ENCODE measurements at places on chromosomes 13 and 19. TPM values are rescaled to one million over a fixed set of nuclear protein-coding genes. Genes with fewer than 3 reads are reported as not detected.

DNA sequence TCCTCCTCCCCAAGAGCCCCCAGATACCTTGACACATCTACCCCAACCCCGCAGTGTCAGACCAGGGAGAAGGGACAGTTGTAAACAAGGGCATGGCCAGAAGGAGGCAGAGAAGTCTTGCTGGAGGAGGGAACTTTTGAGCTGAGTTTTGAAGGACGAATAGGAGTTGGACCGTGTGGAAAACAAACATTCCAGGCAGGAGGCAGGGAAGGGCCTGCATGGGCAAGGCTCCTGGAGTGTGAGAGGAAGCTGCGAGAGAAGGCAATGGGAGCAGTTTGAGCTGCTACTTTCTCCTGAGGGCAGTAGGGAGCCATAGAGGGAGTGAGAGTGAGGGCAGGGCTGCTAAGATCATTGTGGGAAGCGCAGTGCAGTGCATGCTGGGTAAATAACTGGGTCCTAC lies 23.3 kb downstream of the IL12RB1 start:
- no peak for DNase-seq

GRCh38 chr19:15587663-15588062 lies 27.4 kb upstream of the CYP4F8 start:
- no peak for DNase-seq

The COL4A1 gene
- 350 TPM for total RNA-seq

GRCh38 chr13:27928353-27928804 lies 8.6 kb downstream of the PDX1 start:
- no peak for DNase-seq

- no peak for DNase-seq
Observed at GRCh38 chr13:22095794-22096193, 424.9 kb downstream of the FGF9 start.

The SMIM7 gene
- 46.9 TPM for total RNA-seq

The PEX11G gene
- 0.46 TPM for total RNA-seq

DNA sequence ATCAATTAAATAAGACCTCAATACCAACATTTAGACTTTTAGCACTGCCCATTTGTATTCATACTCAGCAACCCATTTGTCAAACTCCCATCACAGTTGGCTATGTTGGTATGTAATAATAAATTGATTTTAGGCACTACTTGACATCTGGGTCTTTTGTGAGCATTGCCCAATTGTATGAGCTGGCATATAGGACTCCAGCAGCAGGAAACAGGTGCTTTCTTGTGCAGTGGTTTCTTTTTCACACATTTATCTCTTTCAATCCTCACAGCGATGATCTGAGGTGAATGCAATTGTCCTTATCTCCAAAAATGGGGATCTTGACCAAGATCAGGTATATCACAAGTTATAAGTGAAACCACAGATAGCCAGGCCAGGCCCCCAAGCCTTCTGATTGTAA lies 96.9 kb upstream of the OXGR1 start:
- DNase-seq: no peak

GRCh38 chr19:15199661-15200552 lies 888 bp downstream of the NOTCH3 start:
- no peak for DNase-seq

DNA sequence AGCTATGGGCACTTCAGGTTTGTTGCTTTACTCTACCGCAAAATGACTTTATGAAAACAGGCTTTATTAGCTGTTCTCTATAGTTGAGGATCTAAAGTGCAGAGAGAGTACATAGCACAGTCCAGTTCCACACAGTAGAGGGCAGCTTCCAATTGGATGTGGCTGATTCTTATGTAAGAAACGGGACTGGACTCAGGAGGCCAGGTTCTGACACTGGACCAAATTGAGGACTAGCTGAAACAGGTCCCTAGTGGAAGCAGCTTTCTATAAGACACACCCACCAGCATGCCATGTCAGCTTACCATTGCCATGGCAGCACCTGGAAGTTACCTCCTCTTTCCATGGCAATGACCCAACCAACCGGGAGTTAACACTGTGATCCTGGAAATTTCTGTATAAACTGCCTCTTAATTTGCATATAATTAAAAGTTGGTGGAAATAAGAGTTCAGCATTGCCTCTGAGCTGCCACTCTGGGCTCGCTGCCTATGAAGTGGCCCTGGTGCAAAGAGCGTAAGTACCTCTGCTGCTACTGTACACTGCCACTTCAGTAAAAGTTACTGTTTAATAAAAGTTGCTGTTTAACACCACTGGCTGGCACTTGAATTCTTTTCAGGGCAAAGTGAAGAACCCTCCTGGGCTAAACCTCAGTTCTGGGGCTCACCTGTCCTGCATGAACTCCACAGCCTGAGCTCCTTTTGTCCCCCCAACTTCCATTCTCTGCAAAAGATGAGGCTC lies 211.9 kb upstream of the SLC10A2 start:
- no peak for DNase-seq

The LYPD3 gene
- not detected for total RNA-seq

The SHKBP1 gene
- 33.5 TPM for total RNA-seq

The ASPDH gene
- total RNA-seq: not detected

The TEX29 gene
- total RNA-seq: not detected

GRCh38 chr19:15717809-15718208 lies 10.0 kb upstream of the OR10H2 start:
- DNase-seq: no peak

DNA sequence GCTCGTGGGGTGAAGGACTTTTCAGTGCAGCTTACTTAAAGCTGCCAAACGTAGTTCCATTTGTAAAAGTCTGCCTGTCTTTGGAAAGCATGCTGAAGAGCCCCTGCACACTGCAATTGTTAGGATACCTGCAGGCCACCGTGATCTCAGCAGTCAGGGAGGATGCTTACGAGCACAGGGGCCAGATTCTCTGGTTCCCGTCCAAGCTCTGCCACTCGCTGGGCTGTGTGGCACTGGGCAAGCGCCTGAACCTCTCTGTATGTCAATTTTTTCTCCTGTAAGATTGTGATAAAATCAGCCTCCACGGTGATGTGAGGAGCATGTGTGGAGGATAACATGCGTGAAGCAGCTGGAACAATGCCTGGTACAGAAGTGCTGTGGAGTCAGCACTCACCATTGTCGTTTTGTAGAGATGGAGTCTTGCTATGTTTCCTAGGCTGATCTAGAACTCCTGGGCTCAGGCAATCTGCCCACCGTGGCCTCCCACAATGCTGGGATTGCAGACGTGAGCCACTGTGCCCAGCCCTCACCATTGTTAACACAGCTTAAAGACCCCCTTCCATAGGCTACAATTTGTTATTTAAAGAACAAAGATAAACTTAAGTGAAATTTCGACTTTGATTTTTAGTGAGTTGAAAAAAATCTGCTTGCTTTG lies 3.5 kb downstream of the ADPRHL1 start:
- DNase-seq: no peak

- DNase-seq: no peak
Observed at GRCh38 chr13:34371108-34371507, 553.2 kb downstream of the RFC3 start.

The DAND5 gene
- not detected for total RNA-seq

DNA sequence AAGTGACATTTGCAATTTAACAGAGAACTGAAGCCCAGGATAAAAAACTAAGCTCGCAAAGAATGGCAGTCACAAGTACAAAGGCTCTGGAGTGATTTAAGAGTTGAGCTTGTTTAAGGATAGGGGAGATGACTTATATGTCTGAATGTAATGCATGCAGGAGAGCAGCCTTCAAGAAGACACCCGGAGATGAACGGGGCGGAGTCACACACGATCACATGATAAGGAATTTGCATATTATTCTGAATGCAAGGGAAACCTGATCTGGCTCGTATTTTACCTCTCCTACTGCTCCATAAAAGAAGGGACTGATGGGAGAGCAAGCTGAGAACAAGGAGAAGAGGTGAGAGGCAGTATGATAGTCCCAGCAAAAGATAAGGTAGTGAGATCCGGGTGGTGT lies 12.9 kb downstream of the TBC1D4 start:
- no peak for DNase-seq

- DNase-seq: no peak
Observed at GRCh38 chr19:38551450-38551813, 66.3 kb downstream of the MAP4K1 start.

DNA sequence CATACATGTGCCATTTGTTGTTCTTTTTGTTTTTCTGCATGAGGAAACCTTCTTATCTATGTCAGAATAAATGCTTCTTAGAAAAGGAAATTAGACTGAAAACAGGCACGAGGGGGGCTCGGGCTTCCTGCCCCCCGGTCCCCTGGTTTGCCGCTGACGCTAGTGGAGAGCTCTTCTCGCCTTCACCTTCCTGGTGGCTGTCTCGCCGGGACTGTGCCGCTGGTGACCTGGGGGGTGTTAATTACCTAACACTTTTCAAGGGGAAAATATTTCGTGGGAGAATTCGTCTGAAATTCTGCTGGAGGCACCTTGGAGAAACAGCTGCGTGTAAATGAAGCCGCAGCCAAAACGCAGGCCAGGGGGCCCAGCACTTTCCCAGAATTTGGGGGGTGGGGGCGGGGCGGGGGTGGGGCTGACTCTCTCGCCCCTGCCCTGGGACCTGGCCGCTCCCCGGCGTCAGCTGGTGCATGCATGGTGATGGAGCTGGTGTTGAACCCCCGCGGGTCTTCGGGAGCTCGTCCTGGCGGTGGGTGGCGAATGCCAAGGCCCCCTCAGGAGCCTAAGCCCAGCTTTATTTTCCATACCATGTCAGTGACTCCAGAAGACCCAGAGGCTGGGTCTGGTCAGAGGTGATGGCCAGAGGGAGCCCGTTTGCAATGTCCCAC lies 58.3 kb upstream of the MCF2L start:
- no peak for DNase-seq

GRCh38 chr19:35041548-35042055 lies at the start of gene HPN:
Gene HPN (plus strand): TSS chr19:35041721. CDS start chr19:35042507, 786 bp downstream.
- DNase-seq: no peak

DNA sequence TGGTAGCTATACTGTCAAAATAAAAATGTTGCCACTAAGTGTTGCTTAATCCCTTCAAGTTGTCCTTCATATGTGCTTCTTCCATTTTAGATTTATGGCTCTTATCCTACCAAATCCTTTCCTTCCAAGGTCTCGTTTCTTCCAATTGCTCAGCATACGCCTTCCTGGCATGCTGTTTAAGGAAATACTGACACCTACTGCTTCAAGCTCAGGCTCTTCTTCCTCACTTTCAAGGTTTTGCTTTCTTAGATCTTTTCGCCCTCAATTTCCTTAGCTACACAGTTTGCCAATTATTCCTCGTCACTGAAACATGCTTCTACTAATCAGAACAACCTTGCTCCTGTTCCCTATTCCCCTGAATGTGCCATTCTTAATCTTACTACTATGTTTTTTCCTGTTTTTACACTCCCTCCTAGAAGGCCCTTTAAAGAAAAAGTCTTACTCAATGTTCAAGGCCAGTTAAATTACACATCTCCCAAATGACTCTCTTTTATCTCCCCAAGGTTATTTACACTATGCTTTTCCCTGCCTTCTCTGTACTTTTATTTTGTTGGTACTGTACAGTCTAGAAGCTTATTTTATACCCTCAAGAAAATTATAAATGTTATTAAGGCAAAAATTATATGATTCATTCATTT lies 343.1 kb downstream of the MZT1 start:
- no peak for DNase-seq

DNA sequence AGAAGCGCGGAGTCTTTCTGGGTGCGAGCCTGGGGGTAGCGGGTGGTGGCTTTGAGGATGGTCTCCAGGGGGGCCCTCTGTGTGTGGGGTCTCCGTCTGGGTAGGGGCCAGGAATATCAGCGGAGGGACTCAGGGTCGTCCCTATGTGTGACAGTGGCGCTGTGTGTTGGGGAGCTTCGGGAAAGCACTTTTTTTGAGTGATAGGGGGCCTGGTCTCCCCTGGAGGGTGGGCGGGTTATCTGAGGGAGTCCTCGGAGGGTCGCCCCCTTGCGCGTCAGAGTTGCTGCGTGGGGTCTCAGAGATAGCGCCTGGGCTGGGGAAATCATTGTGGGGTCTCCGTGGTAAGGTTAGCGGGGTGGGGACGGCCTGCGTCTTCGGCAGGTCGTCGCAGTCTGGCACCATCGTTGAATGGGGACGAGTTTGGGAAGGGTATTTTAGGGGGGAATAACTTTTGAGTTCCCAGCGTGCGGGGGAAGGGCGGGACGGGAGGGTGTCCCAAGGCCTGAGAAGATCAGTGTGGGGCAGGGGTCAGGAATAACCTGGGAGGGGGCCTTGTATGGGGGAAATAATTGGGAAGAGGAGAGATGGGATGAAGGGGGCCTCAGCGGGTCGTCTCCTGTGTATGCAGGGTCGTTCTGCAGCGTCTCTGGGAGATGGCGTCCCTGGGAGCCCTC lies 857 bp downstream of the IER2 start:
- no peak for DNase-seq

- DNase-seq: no peak
Observed at GRCh38 chr13:24922387-24922744, 158.4 kb downstream of the RNF17 start.

The TYK2 gene
- total RNA-seq: 96.9 TPM

GRCh38 chr13:99977334-99977911 lies 4.2 kb upstream of the ZIC2 start:
- no peak for DNase-seq

- DNase-seq: no peak
Observed at GRCh38 chr19:2733930-2734588, 5.8 kb downstream of the SLC39A3 start.

- no peak for DNase-seq
Observed at GRCh38 chr13:38398711-38399493, 49.3 kb downstream of the UFM1 start.

The LRRC25 gene
- total RNA-seq: not detected

GRCh38 chr19:27772059-27772458 lies 1440.9 kb downstream of the UQCRFS1 start:
- no peak for DNase-seq

The TNFSF13B gene
- total RNA-seq: 0.66 TPM

DNA sequence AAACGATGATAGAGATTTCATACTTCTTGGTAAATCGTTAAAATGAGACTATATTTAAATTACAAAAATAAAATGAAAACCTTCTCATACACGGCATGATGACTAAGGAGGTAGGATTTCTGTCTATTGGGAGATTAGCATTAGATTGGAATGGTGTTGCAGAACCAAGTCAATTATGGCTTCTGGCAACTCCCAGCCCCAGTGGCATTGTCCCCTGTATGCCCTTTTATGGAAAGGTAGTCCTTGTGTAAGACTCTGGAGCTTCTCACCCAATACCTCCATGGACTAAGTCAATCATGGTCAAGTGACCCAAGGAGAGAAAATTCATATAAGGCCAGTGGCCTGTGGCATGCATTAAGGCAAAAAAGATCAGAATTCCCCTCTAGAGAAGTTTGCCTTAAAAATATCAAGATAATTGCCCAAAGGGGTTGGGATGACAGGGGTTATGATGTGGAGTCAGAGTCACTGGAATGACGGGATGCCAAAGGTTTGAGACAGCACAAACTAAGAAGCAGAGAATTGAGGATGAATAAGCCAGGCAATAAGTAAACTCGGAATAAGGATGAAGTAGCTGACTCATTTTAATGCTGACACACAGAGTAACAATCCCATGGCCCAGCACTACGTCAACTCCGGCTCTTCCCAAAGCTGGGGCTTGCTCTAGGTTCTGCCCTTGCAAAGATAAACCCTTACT lies 57.8 kb upstream of the POSTN start:
- peak; percentile 61 for DNase-seq

DNA sequence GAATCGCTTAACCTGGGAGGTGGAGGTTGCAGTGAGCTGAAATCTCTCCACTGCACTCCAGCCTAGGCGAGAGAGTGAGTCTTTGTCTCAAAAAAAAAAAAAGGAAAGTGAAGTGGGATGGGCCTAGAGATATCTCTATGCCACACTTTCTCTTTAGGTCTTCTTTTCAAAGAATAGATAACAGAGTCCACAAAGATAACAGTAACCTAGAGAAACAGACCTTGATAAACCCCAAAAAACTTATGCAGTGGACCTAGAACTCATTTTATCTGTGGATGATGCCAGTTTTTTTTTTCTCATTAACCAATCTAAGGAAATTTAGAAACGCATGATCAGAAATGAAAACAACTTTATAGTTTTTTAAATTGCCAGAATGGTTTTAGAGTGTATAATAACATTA lies 227.4 kb downstream of the LHFPL6 start:
- no peak for DNase-seq

Measured in pulmonary artery endothelial cell (primary cell).